Right ventricle myocardium superior (tissue), 1 donor: ENCODE measurements at places on chromosomes 7 and 10. TPM values are rescaled to one million over a fixed set of nuclear protein-coding genes. Genes with fewer than 3 reads are reported as not detected.

GRCh38 chr10:80681142-80681541, 143.4 kb downstream of the SH2D4B start:
- DNase-seq: no peak

- no peak for DNase-seq
Measured at GRCh38 chr7:142323706-142324105, 65.8 kb upstream of the PRSS58 start.

GRCh38 chr10:132063432-132063831, 2.3 kb upstream of the JAKMIP3 start:
- DNase-seq: no peak

DNA sequence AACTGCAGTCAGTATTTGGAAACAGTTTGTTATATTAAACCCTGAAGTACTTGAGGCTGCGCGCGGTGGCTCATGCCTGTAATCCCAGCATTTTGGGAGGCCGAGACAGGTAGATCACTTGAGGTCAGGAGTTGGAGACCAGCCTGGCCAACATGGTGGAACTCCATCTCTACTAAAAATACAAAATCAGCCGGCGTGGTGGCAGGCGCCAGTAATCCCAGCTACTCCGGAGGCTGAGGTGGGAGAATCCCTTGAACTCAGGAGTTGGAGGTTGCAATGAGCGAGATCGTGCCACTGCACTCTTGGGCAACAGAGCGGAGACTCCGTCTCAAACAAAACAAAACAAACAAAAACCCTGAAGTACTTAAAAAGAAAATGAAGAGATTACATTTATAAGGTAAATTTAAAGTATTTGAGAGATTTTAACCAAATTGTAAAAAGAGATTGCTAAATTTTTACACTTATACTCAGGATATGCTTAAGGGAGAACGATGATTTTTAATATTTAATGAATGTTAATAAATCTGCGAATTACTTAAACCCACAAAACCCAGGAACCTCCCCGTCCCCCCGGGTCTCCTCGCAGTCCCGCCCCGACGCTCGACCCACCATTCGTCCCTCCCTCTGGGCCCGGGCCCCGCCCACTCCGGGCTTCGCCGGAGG, 425 bp upstream of the MTG1 start:
- no peak for DNase-seq

- no peak for DNase-seq
Measured at GRCh38 chr10:92696606-92697383, 7.0 kb downstream of the HHEX start.

DNA sequence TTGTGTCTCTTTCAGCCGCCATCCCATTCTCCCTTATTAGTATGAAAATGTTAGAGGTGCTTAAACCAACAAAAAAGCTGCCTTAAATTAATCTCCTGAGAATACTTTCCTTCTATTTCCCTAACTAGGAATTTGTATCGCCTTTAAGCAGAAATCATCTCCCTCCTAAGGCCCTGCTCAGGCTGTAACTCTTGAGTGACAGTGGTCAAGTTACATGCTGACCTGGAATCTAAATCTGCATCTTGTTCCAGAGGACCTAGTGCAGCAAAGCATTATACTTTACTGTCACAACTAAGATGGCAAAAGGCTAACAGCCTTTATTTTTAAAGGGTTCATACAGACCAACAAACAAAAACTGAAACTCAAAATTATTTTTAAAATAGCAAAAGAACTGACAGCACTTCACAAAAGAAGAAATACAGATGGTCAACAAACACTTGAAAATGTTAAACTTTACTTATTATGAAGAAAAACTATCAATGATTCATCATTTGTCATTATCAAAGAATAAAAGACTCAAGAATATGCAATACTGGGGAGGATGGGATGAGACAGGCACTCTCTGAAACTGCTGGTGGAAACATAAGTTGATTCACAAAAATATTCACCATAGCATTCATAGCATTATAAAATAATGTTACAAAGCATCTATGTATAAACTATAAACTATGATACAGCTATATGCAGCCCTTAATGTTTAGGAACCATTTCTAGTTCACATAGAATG, 11.0 kb downstream of the CYREN start:
- no peak for DNase-seq

DNA sequence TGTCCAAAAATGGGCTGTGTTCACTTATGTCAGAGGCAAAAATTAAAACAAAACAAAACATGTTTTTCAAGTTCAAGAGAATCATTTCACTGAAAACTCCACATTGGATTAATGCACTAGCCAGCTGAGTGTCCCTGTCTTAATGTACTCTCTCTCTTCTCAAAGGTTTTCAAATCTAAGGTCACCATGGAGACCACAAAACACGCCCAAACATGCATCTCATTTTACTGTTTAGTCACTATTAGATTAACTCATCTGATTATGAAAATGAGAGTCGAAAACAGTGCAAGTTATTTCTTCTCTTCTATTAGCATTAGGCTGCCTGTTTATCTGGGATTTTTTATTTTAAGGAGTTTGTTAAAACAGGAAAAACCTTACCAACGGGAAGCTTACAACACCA, 70.8 kb upstream of the ASAH2 start:
- DNase-seq: no peak

DNA sequence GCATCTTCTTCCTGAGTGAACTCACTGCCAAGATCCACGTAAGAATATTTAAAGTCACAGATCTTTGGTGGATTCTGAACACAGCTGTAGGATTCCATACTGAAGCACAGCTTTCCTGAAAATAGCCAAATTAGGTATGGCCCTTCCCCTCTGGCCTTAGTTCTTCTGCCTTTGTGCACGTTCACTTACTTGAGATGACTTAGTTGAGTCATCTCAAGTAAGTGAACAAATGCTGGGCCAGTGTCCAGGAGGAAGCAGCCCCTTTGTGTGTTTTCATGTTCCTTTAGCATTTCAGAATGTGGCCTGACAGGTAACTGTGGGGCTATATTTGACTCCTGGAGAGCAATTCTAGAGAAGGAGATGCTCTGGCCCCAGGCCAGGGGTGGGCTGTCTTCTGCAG, 51.5 kb downstream of the CCNY start:
- no peak for DNase-seq

DNA sequence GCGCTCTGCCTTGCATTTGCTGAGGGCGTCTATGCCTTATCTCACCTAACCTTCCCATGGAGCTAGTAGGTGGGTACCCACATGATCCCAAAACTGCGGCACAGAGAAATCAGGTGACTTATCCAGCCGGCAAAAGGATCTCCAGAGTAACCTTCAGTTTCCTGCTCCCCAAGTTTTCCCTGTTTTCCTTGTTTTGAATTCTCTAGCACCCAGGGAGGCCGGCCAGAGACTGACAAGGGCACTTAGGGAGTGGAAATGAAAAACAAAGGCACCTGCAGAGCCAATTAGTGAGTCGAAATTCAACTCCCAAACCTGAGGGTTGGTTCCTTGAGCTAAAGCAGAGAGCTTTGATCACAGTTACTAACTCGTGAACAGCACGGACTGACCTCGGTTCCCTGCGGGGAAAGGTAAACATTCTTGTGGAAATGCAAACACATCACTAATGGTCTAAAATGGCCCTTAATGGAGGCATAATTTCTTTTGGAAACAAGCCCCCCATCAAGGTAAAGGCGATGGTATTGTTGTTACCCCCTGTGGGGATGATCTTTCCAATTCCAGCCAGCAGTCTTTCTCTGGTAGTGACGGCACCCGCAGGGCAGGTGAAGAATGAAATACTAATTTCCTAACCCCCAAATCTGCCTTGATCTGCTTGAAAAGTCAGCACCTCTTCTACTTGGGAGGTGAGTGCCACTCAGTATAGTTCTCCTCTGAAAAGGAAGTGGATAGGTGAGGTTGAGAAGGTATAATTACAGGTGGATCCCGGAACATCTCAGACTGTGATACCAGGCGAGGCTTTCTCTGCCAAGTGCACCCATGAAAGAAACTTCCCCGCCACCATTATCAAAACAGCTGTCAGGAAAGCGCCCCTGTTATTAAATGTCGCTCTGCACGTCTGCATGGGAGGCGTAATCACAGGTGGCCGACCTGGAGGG, 365.6 kb upstream of the AUTS2 start:
- DNase-seq: no peak

GRCh38 chr7:31457551-31457950, 56.3 kb upstream of the ITPRID1 start:
- no peak for DNase-seq

DNA sequence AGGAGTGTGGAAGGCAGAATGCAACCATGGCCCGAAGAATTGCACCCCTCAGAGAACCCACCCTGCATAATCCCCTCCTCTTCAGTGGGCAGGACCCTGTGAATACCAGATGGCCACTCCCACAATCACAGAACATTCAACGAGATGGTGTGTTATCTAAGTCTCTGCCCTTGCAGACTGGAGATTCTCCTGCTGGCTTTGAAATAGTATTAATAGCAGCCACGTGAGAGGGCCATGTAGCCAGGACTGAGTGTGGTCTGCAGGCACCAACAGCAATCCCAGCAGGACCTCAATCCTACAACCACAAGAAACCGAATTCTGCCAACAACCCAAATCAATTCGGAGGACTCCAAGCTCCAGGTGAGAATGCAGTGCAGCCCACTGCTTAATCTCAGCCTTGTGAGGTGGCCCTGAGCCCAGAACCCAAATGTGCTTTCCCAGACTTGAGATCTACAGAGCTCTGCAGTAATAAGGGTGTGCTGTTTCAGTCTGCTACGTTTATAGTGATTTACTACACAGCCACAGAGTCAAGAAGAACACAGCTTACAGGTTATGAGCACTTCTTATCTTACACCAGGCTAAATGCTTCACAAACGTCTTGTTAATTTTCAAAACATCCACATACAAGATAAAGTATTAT, 72.1 kb downstream of the VOPP1 start:
- no peak for DNase-seq

DNA sequence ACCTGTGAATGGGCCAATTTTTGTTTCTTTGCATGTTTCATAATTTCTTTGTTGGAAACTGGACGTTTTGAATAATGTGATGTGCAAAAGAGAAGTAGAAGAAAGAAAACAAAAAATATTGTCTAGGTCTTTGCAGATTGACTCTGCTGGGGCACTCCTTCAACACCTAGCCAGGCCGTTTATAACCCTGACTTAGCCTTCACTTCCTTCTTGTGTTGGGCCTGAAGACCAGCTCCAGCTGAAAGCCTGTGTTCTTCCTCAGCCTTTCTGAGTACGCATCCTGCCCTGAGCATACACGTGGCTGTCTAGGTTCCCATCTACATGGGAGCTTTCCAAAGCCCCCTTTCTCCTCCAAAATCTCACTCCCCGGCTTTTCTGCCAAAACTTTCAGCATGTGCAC, 41.9 kb downstream of the LMTK2 start:
- DNase-seq: no peak

DNA sequence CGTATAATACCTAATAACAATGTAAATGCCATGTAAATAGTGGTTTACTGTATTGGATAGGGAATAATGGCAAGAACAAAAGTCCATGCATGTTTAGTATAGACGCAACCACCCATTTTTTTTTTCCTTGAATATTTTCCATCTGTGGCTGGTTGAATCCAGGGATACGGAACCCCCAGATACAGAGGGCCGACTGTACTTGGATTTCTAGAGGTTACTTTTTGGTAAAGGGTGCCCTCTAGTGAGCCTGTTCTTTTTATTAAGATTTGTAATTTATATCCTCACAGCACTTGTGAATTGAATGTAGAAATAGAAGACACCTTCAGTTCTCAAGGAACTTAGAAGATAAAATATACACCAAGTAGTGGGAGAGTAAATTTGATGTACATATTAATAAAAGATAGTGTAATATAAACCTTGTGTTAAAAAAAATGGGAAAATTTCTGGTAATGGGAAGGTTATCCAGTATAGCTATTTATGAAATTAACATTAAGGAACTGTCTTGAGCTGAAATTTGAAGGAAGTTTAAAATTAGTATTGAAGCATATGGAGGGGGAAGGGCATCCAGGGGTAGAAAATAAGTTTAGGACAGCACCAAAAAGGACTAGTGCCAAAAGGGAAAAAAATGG, 32.0 kb downstream of the EXOC6 start:
- no peak for DNase-seq

GRCh38 chr10:105974803-105975456, 1189.6 kb downstream of the SORCS1 start:
- peak; percentile 41 for DNase-seq

GRCh38 chr7:1852517-1853430, 182.7 kb downstream of the ELFN1 start:
- DNase-seq: peak; percentile 44

DNA sequence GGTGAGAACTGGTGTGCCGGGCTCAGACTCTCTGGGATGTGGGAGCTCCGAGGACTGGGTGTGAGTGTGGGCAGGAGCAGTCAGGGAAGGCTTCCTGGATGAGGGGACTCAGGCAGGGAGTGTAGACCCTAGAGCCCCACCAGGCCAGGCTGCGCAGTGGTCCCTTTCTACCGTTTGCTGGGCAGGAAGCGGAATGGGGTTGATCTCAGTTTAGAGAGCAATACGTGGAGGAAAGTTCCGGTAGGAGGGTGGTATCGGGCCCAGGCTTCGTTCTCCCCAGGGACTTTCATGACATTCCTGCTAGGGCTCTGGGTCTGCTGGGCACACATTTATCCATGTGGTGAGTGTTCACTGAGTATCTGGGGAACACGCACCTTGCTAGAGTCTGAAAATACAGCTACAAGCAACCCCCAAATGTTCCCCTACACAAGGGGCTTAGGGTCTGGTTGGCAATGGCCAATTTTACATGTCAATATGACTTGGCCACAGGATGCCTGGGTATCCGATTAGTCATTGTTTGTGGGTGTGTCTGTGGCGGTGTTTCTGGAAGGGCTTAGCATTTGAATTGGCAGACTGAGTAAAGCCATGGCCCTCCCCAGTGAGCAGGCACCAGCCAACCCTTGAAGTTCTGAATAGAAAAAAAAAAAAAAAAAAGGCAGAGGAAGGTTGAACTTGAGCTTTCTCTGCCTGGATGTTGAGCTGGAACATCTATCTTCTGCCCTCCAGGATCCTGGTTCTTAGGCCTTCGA, 20.8 kb downstream of the GHRHR start:
- DNase-seq: no peak

DNA sequence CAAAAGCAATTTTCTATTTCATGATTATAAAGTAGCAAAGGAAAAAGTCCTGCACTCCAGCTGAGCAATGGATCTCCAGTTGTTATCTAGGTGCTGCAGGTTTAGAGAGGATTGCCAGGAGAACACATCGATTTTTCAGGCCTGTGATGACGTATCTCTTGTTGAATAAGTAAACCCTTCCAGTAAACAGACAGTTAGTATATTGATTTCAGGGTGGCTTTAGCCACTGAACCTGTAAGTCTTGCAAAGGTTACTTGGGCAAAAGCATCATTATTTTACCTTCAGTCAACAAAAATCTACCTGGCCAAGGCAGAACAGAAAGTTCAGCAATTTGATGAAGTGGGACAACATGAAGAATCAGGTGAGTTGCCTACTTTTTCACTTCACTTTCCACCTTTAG, 12.3 kb downstream of the EGFR start:
- no peak for DNase-seq

- no peak for DNase-seq
Measured at GRCh38 chr7:130982160-130982638, 248.2 kb upstream of the KLF14 start.

The NPY4R2 gene
- total RNA-seq: not detected

The BTRC gene
- 33.4 TPM for total RNA-seq

The DGKB gene
- 0.30 TPM for total RNA-seq

The OR2A12 gene
- total RNA-seq: not detected

The NODAL gene
- total RNA-seq: not detected

The PAX4 gene
- total RNA-seq: not detected

The LGI1 gene
- 0.13 TPM for total RNA-seq
